Activated CD4-positive, alpha-beta T cell treated with anti-CD3 and anti-CD28 coated beads, Interleukin-2, amount 10 ng/mL, durations not matched to agents 7 days and 5 days (primary cell): ENCODE measurements at places on chromosomes 2 and 18. TPM values are rescaled to one million over a fixed set of nuclear protein-coding genes. Genes with fewer than 3 reads are reported as not detected.
A peak's percentile ranks its signal among the peaks of the same experiment; 100 is the strongest.

Gene GKN1
- not detected for total RNA-seq

GRCh38 chr2:43068631-43069517 is 157.5 kb downstream of the ZFP36L2 start:
- H3K36me3 ChIP-seq = peaks cover 2% of the 10 kb centered on the region
- H3K4me1 ChIP-seq = no peaks in the 10 kb centered on the region
- H3K27me3 ChIP-seq = no peaks in the 10 kb centered on the region
- DNase-seq = no peak

GRCh38 chr2:186724736-186725135 is 30.9 kb downstream of the FAM171B start:
- H3K4me3 ChIP-seq = no peak overlapping the region
- H3K27me3 ChIP-seq = no peaks in the 10 kb centered on the region
- no peak for DNase-seq
- H3K4me1 ChIP-seq = no peaks in the 10 kb centered on the region
- H3K36me3 ChIP-seq = no peaks in the 10 kb centered on the region
- no peak overlapping the region for H3K27ac ChIP-seq

- no peak for DNase-seq
- no peak overlapping the region for H3K4me3 ChIP-seq
- peaks cover 6% of the 10 kb centered on the region for H3K27me3 ChIP-seq
These were observed 41.4 kb upstream of the PARD3B start for GRCh38 chr2:204503869-204504268.

- no peak for DNase-seq
- H3K4me1 ChIP-seq = peaks cover 7% of the 10 kb centered on the region
- H3K27me3 ChIP-seq = peaks cover 12% of the 10 kb centered on the region
- no peaks in the 10 kb centered on the region for H3K36me3 ChIP-seq
- no peak overlapping the region for H3K4me3 ChIP-seq
These were observed 17.5 kb downstream of the SLC4A3 start for GRCh38 chr2:219644801-219645480.

Gene C18orf54
- 8.2 TPM for total RNA-seq

GRCh38 chr2:130824492-130825061 is 12.1 kb upstream of the ARHGEF4 start:
- H3K27ac ChIP-seq = peak overlapping the region; percentile 81
- peaks cover 6% of the 10 kb centered on the region for H3K27me3 ChIP-seq
- H3K4me3 ChIP-seq = no peak overlapping the region
- peaks cover 17% of the 10 kb centered on the region for H3K4me1 ChIP-seq
